H9 (cell line): ENCODE measurements at places on chromosomes 2 and 18. TPM values are rescaled to one million over a fixed set of nuclear protein-coding genes. Genes with fewer than 3 reads are reported as not detected.

The FNDC4 gene
- total RNA-seq = 21.1 and 21.5 TPM in 2 replicates

The METTL21A gene
- 65.9 and 68.6 TPM in 2 replicates for total RNA-seq

The DHRS9 gene
- not detected in 2 replicates for total RNA-seq

The C1QL2 gene
- total RNA-seq = 0.81 and 0.90 TPM in 2 replicates
